Stimulated activated CD4-positive, alpha-beta T cell treated with anti-CD3 and anti-CD28 coated beads, TNF-alpha, amount 100 ng/mL, for 48 hours (primary cell): ENCODE measurements at places on chromosomes 12 and 14.

- no peak for DNase-seq
These were observed 558.8 kb upstream of the FBXO33 start for GRCh38 chr14:39991041-39991440.

GRCh38 chr12:18696971-18697602 is 40.7 kb downstream of the PLCZ1 start:
- no peak for DNase-seq

- DNase-seq, result no peak
These were observed 17.1 kb downstream of the LLPH start for GRCh38 chr12:66113471-66113870.

- DNase-seq, result no peak
These were observed 4.2 kb downstream of the RDH5 start for GRCh38 chr12:55724226-55724939.

DNA sequence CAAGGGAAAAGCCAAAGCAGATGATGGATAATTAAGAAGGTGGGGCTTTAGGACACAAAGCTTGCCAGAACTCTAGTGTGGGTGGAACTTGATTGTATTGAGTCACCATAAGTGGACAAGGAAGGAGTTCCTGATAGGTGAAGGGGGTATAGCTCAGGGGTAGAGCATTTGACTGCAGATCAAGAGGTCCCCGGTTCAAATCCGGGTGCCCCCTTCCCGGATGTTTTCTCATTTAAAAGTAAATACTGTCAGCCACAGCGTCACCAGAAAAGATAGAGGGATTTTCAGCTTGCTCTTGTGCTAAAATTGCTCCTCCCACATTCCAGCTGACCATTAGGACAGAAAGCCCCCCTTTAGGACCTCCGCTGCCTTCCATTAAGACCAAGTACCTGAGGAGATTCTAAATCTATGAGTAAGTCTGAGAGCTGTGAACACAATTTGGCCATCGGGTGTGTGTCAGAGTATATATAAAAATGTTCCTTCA is 36.6 kb downstream of the DCAF4 start:
- no peak for DNase-seq

DNA sequence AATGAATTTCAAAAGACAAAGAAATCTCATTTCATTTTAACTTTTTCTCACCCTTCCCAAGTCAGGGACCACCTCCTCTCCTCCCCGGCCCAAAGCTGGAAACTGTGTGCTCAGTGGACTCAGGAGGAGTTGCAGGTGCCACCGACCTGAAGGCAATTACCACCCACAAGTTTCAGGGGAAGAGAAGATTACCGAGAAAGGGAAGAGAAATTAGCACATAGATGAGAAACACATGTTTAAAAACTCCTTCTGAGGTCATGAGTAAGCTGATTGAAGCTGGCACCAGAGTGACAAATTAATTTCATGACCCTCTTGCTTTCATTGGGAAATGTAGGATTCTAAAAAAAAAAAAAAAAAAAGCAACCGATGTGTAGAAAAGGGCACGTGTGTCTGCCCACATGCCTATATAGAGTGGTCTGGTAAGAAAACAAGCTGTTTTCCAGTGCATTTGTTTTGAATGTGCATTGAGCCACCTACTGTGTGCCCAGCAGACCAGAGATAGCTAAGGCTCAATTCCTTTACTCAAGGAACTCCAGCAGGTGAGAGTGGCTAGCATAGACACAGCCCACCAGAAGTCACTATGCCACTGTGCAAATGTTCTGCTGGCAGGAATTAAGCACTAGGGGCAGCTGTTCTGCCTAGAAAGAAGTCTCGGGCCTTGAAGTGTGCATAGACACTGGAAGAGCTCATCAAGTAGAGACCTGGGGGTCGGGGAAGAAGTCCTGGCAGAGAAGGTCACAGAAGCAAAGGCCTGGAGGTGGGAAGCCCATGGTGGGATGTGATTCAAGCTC is 30.5 kb downstream of the DPF3 start:
- no peak for DNase-seq

GRCh38 chr12:71158361-71158882 is 623 bp upstream of the TSPAN8 start:
- DNase-seq, result no peak

- no peak for DNase-seq
These were observed 1003.6 kb downstream of the FSCB start for GRCh38 chr14:43503508-43503907.

DNA sequence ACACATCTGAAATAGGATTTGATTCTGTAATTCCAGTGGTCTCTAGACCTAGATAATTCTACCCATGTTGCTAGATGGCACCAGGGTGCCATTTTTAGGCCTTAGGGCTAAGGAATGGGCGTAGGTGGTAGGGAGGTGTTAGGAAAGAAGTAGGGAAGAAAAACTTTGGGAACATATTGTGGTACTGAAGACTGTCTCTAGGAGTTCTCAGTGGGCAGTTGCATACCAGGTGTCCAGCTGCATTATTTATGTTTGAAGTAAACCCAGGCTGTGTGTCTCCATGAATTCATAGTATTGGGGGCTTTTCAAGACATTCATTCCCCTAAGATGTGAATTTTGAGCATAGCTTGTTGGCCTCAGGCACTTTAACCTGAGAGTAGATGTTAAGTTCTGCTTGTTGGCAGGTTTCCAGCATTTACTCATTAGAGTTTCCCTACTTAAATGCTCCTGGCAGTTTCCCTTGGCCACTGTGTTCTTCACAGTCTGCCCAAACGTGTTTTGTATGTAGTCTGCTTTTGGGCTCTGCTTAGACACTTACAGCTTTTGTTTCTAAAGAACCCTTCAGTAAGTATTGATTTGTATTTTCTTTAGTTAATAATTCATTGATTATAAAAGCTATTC is 31.5 kb upstream of the CCT2 start:
- DNase-seq, result no peak

DNA sequence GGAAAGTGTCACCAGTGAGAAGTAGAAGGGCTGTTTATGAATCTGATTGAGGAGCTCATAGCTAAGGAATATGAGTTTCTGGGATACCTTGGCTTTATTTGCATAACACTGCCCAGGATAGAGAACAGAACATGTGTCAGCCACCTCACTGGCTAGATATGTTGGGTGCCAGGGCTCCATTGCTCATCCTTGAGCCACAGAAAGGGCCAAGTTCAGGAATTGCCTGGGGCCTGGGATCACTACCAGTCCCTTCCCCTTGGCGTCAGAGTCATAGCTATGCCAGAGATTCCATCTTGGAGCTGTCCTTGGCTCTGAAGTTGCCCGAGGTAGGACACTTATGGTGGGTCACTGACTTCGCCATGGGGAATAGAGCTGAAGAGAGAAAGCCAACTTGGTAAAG is 49.0 kb downstream of the IFT43 start:
- DNase-seq, result no peak

- DNase-seq, result no peak
These were observed 455.3 kb upstream of the ATP2B1 start for GRCh38 chr12:90163975-90164374.

DNA sequence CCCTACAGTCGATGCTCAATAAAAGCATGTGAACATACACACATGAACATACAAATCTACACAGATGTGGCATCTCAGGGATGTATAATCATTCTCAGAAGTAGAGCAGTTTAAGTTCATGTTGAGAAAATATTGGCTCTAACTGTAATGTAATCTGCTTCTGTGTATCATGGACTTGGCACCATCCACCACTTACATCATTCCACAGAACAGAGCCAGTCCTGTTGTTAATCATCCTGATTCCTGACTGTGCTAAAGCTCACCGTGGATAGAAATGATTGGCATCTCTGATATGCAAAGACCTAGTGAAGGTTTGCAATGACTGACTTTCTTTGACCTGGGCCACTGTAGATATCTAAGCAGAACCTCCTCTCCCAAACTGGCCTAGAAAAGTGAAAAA is 1141.3 kb downstream of the BCL11B start:
- DNase-seq, result no peak

DNA sequence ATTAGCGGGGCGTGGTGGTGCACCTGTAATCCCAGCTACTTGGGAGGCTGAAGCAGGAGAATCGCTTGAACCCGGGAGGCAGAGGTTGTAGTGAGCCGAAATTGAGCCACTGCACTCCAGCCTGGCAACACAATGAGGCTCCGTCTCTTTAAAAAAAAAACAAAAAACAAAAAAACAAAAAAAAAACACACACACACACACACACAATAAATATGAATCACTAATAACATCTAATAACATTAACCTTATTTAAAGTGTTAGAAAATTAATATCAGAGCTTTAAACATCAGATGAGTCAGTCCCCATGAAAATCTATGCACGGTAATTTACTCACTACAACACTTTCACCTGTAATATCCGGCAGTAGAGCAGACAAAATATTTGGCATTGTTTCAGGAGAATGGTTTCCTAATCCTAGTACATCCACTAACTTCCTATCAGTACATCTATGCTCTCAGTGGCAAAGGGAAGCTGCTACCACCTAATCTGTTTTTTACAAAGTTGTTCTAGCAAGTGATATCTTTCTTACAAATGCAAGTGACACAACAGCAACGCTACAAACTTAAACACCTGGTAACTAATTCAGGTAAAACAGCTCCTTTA is 36.2 kb downstream of the MED13L start:
- no peak for DNase-seq

DNA sequence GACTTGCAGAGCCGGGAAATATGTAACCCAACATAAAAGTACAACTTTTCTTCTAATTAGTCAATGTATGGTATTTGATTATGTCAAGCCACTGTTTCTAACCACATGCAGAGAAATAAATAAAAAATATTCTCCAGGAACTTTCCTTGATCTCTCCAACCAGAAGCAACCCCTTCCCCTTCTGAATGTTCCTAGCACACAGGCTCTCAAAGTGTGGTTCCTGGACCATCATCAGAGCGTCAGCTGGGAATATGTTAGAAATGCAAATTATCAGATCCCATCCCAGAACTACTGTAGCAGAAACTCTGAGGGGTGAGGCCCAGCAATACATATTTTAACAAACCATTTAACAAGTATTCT is 21.0 kb upstream of the ITPR2 start:
- DNase-seq, result no peak

DNA sequence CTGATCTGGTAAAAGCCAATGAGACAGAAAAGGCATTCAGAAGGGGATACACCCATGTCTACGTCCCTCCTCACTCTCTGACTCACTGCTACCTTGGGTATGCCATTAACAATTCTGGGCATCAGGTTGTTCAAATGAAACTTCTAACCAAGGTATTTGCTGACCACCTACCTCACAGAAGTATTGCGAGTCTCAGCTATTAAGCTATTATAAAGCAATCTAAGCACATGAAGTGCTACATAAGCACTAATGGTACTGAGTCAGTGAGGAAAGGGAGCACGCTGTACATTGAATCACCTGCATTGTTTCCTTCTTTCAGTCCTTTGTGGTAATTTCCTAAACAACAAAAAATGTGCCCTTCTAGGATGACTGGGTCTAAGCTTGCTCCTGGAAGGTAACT is 62.8 kb upstream of the CCDC91 start:
- DNase-seq, result no peak

DNA sequence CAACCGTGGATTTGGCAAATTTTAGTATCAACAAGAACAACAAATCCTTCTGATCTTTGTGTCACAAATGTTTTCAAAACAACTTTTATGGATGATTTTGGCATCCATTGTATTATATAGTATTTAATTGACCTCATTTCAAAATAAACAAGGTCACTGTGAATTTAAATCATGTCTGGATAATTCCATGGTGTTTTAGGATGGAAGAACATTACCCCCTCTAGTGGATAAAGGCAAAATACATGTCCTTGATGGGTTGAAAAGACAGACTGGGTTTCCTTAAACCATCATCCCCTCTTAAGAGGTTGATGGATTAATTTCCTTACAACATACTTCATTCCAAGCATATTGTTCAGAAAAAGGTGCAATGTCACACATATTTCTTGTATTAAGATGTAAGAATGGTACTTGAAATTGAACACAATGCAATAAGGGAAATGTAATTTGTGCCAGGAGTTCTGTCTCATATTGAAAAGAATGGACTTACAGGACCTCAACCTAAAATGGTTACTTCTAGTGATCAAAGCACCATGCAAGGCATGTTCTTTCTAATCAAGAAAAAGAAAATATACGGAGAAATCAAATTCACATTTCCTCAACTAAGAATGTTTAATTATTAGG is 352.0 kb downstream of the BCAT1 start:
- no peak for DNase-seq

DNA sequence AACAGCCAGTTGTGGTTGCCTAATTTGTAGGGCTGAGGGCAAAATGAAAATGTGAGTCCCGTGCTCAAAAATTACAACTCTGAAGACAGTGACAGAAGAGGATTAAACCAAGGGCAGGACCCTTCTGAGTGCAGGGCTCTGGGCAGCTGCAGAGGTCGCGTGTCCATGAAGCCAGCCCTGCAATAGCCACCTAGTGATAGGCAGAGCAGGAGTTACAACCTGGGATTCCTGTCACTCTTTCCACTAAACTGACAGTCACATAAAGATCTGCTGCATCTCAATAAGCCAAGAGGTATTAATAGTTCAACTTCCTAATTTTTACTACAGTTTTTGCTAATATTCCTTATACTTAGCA is 94.1 kb downstream of the SLC2A13 start:
- DNase-seq, result no peak

DNA sequence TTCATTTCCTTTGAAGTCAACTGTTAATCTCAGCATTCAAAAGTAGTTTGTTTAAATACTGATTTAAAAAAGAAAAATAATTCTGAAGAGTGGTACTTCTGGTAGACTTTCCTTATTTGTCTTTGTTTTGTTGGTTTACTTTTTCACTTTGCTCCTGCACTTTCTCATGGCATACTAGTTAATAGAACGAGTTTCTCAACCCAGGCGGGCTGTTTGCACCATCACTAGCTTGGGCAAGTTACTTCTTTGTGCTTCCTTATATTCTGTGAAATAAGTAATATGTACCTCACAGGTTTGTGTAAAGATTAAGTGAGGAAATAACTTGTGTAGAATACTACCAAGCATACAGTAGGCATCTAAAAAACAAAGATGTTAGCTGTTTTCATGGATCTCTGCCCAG is 45.5 kb downstream of the SLC38A6 start:
- no peak for DNase-seq

GRCh38 chr14:101732118-101732517 is 29.4 kb upstream of the PPP2R5C start:
- DNase-seq, result no peak

- DNase-seq, result no peak
These were observed 608.5 kb downstream of the TMEM121 start for GRCh38 chr14:106134886-106135285.

DNA sequence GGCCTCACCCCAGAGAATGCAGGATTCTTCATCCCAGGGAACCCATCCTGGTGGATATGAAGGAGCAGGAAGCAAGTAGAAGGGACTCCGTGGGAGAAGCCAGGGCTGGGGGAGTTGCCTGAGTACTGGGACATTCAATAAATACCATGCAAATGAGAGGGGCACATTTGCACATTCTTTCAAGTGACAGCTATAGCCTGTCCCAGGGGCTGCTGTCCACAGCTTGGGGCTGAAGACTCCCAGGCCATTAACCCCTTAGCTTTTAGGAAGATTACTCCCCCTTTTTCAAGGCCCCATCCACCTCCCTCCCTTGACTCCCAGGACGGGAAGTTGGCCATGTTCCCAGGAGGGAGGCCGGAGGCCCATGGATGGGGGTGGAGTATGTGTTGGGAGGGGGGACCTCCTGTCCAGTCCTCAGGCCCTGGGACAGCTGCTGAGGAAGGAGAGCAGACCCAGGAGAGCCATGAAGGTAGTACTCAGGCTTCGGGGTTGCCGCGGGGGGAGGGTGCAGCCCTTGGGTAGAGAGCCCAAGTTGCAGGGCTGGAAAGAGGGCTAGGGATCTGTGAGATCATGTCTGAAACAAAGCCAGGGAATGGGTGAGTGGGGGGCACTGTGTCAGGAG is 974 bp upstream of the TNS2 start:
- DNase-seq, result no peak
